ENCODE measurements at places on chromosomes 7 and 10.

- DNase-seq = no peak
Observed at GRCh38 chr10:55782181-55782580, 578.9 kb downstream of the ZWINT start.

- no peak for DNase-seq
Observed at GRCh38 chr7:1276626-1277175, 44.0 kb downstream of the UNCX start.

GRCh38 chr10:16491933-16492332, 29.7 kb downstream of the C1QL3 start:
- DNase-seq = peak; percentile 37

DNA sequence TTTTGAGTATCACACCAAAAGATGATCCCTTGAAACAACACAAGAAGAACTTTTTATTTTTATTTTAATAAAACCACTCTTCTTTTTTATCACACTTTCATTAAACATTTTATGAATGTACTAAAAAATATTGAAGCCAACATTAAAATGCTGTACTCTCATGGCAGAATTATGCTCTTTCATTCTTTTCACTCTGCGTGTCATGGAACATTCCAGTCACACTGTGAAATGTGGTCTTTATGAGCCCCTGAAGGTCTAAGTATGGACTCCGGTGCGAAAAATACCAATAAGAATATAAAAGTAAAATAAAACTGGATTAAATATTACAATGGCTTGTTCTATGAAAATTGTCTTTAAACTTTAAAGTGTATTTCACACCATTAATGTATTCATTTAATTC, 148.4 kb downstream of the TMEM26 start:
- DNase-seq = no peak

- peak; percentile 59 for DNase-seq
Observed at GRCh38 chr10:95183271-95184230, 10.5 kb upstream of the ACSM6 start.

- no peak for DNase-seq
Observed at GRCh38 chr10:103514244-103514643, 20.7 kb downstream of the NEURL1 start.

DNA sequence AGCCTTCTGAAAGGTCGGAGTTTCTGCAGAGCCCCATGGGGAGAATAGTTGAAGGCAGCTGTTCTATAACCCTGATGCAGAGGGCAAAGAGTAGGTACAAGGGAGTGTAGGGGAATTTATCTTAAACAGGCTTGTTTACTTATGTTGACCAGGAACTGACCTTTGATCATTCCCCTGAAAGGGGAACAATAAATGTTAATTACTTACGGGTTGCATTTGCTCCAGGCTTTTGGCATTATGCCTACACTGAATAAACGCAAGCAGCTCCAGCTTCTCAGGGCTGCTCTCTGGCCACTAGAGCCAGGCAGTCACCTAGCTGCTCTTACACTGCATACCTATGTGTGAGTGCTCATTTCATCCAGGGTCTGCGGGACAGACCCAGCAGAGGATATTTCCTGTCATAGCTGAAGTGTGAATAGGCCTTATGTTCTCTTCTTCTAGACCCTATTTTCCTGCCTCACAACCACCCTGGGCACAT, 26.9 kb upstream of the ABCA13 start:
- no peak for DNase-seq

GRCh38 chr10:14774797-14775196, at the start of gene FAM107B:
Gene FAM107B (minus strand): TSS chr10:14774897. CDS start chr10:14774663, 234 bp downstream.
- no peak for DNase-seq

- no peak for DNase-seq
Observed at GRCh38 chr7:17021205-17021604, 139.4 kb upstream of the AGR3 start.

DNA sequence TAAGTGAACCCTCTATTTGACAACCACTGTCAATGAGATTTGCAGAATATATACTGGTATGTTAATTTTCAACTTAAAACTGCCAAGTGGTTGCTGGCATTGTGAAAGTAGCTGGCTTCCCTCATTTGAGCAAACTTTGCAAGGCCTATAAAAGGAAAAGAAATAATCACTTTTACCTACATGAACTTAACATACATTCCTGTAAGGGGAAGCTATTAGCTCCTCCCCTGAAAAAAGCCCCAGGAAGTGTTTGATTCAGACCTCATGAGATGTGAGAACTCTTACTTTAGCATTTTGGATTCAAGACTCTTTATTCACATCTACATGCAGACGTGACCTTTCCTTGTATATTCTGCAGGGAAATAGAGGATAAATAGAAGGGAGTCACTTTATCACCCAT, 175.6 kb downstream of the OTUD1 start:
- DNase-seq = no peak

- DNase-seq = no peak
Observed at GRCh38 chr10:69101451-69102095, 13.7 kb downstream of the SRGN start.

GRCh38 chr10:78821052-78821451, 247.7 kb upstream of the ZMIZ1 start:
- no peak for DNase-seq

GRCh38 chr10:19935176-19935575, 118.9 kb downstream of the PLXDC2 start:
- peak; percentile 2 for DNase-seq

- no peak for DNase-seq
Observed at GRCh38 chr7:83613232-83613631, 35.7 kb downstream of the SEMA3E start.

DNA sequence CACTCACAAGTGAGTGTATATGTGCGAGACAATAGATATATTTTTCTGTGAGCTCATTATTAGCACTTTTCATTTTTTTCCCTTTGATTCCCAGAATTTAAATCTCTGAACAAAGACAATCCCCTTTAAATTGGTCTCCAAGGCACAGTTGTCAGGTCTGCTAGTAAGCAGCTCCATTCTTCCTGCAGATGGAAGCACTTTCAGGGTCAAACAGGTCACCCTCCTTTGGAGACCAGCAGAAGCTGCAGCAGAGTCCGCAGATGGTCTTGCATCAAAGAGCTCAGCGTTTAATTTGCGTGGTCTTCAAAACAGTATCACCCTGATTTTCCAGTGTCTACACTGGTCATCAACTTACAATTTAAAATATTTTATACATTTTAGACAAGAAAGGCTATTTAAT, 543.8 kb downstream of the ARL4A start:
- no peak for DNase-seq

DNA sequence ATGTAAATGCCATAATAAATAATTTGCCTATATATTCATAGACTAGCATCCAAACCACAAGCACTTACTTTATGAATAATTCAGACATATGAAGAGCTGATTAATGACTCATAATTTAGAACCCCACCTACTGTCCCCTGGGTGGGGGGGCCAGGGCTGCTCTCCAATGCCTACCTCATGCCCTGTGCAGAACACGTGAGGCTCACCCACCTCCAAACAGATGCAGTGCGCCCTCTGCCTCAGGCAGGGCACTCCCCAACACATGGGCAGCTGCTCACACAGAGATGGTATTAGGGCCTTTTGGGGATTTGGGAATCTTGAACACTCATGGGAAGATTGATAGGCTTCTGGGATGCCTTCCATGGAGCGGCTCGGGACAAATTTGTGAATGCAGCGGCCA, 75.1 kb upstream of the INSIG1 start:
- DNase-seq = no peak

- DNase-seq = no peak
Observed at GRCh38 chr7:128807191-128807590, 15.4 kb downstream of the CCDC136 start.

DNA sequence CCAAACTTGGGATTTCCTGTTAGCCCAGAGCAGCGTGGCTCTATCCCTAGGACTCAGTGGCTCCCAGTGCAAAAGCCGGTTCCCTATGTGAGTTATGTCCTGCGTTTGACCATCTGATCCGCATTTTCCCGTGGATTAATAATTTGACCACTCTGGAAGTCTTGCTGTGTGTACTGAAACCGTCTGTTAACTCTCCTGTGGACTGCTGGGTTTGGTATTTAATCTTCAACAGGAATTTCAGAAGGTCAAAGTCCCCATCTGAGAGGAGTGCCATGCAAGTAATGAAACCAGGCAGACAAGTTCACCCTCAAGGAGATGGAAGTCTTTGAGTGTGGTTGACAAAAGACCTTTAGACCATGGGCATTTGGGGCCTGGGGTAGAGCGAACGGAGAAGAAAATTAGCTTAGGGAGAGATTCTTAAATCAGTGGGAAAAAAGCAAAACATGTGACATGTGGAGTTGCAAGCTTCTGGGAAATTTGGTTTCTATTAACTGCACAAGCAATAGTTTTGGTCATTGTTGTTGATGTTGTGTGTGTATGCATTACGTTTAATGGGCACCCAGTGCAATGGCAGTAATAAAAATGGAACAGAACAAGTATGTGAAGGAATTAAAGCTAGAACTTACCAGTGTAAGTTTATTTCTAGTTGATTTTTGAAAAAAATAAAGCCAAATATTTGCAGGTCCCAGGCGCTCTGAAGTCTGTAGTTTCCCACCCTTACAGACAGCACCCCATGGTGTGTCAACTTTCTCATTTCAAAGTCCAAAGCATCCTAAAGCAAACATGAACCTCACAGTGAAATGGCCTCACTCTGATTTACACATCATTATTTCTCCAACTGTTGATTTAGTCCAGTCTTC, 38.2 kb downstream of the LYZL1 start:
- DNase-seq = no peak

DNA sequence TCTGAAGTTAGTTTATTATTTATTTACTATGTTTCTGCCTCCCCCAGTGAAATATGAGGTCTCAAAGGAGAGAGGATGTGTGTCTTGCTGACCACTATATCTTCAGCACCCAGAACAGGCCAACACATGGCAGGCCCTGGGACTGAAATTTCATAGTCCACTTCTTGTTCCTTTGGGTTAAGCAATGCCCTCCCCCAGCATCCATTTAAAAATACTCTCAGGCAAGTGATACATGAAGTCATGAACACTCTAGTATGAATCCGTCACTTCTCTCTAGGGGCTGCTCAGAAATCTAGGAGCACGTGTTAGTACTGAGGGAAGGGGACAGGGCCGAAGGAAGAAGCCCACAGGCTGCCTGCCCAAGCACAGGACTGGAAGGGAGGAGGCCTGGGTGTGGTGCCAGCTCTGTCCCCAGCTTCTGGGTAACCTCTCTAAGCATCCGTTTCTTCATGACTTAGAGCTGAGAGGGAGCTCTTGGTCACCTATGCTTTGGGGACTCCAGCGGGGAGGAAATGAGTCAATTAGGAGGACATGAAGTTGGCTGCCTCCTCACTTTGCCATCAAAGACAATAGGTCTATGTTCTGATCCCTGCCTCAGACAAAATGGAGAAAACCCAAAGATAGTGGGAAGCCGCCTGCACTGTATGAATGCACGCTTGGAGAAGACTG, 119.2 kb downstream of the KCNMA1 start:
- no peak for DNase-seq

GRCh38 chr7:21412410-21412851, 15.5 kb upstream of the SP4 start:
- no peak for DNase-seq

GRCh38 chr7:44387389-44387788, 62.0 kb upstream of the CAMK2B start:
- DNase-seq = no peak

GRCh38 chr10:27535317-27535716, 31.2 kb downstream of the RAB18 start:
- DNase-seq = no peak

GRCh38 chr10:113063043-113063967, 113.3 kb downstream of the TCF7L2 start:
- DNase-seq = peak; percentile 46

GRCh38 chr7:27169658-27170425, 4.3 kb downstream of the HOXA10 start:
- DNase-seq = peak; percentile 63

DNA sequence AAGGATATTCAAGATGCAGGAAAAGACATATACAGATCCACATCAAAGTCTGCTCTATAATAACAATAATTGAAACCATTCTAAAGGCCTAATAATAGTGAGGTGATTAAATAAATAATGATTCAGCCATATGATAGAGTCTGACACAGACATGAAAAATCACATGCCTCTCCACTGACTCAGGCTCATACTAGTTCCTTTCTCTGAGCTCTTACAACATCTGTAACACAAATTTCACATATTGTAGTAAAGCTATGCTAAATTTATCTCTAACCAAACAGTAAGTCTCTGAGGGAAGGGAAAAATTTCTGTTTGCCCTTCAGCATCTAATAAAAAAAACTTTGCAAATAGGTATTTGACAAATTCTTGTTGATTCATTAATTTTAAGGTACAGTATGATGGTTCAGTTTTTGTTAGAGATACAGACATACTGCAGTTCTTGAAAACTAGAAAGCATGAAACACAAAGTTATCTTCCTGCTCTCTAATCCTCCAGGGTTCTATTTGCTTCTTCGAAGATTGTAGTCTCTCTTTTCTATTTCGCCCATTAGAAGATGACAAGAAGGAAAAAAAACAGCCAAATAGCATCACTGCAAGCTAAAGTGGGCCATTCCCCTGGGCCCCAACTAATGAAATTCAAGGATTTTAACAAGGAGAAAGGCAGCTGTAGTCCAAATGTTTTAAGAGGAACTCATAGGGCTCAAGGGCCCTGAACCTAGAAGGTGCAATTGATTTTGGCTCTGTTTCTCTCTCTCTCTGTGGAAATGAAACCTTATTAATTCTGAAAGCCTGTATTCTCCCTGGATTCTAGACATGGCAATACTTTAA, 53.9 kb downstream of the CUBN start:
- DNase-seq = no peak

DNA sequence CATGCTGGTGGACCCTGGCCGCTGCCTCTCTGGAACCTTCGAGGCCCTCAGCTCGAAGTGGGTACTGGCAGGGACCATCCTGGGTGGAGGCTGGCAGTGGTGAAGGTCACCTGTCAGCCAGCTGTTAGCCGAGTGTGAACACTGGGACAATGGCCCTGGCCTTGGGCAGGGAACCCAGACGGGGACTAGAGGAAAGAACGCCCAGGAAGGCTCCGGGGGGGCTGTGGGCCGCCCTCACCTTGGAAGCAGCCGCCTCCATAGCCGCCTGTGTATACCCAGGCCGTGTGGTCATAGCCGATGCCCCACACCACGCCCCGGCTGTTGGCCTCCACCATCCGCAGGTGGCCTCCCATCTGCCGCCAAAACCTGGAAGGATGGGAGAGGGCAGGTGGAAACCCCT, 17.6 kb downstream of the BHLHA15 start:
- DNase-seq = no peak

- DNase-seq = no peak
Observed at GRCh38 chr7:2894118-2894940, 50.2 kb upstream of the GNA12 start.

DNA sequence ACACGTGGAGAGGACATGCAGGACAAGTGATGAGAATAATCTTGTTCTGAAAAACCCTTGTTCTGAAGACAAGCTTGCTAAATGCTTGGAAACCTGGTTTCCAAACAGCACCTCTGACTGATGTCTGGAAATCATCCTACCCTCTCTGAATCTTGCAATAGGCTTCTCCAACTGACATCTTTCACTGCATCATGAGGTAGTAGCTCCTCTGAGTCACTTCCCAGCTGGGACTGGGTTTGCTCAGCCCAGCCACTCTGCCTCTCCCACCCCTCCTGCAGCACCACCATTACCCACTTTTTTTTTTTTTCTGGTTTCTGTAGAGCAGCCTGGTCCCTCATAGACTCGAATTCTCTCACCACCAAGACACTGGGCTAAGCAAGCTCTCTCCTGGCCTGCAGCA, 919.8 kb downstream of the GRID1 start:
- no peak for DNase-seq
